ENCODE measurements at places on chromosomes 3 and 15.

- peak; percentile 59 for DNase-seq
Observed at GRCh38 chr3:192929146-192929545, 11.5 kb upstream of the MB21D2 start.

DNA sequence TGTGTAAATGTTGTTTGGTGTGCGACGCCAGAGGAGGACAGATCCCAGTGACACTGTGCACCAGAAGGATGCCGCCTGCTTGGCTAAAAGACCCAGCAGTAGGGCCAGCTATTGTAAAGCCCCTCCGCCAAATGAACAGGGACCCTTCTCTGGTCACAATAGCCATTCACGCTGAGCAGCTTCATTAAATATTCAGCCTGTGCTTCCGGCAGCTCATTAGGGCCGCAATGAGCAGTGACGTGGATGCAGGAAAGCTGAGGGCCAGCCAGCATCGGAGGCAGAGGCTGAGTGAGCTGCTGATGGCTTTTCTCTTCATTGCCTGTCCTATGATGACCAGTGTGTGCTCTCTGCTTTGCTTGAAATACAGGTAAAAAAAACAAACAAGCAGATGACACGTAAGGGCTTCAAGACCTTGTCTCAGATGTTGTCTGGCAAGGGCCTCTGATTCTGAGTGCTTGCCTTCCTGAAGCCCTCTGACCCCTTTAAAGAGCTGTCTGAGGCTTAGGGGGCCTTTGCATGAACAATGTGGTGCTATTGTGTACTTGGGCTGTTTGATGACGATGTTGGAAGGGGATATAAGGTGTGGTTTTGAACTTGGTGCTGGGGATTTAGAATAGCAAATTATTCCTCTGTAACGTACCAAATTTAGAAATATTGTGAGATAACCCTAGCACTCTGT lies 130.4 kb downstream of the FEZF2 start:
- DNase-seq = no peak

DNA sequence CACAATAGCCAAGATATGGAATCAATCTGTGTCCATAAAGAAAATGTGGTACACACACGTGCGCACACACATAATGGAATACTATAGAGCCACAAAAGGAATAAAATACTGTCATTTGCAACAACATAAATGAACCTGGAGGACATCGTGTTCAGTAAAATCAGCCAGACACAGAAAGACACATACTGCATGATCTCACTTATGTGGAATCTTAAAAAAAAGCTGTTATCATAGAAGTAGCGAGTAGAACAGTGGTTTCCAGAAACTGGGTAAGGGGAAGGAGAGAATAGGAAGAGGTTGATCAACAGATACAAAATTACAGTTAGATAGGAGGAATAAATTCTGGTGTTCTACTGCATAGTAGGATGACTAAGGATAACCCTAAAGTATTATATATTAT lies 11.1 kb downstream of the ATOSA start:
- no peak for DNase-seq

- DNase-seq = peak; percentile 9
Observed at GRCh38 chr3:150006794-150007193, 36.1 kb upstream of the PFN2 start.

GRCh38 chr3:186962445-186962844 lies 32.1 kb downstream of the ST6GAL1 start:
- no peak for DNase-seq

- no peak for DNase-seq
Observed at GRCh38 chr15:90883976-90884718, at the start of gene FES. Gene FES, plus strand, starts transcription at chr15:90884504. Its CDS starts 542 bp downstream, at chr15:90885046.
